Effector CD4-positive, alpha-beta T cell (primary cell): ENCODE measurements at places on chromosomes 12 and 14.

DNA sequence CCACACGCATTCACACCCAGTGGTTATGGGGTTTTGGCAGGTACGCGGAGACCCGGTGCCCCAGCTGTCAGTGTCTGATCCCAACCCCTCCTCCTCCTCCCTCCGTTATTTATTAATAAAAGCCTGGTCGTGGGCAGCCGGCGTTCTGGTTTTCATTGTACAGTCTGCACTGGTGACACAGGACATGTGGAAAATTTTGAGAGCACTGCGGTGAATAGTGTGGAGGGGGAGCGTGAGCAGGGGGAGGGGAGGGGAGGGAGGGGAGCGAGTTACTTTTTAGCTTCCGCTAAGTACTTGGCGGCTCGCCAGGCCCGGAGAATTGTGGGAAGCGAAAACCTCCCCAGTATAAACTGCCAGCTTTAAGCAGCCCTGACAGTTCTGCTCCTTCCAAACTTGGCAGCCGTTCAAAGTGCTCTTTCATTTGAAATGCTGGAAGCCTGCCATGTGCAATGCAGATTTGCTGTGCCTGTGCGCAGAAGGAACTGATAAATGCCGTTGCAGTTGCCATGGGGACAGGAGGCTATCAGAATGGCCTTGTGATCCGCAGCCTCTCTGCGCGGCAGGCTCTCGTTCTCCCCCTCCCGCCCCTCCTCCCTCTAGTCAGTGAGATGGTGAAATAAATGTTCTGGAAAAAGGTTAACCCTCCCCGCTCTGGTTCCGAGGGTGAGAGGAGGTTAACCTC lies 11.7 kb upstream of the IRF2BPL start:
- DNase-seq = peak; percentile 99

GRCh38 chr12:102848832-102849231 lies 68.2 kb downstream of the PAH start:
- DNase-seq = no peak

GRCh38 chr14:65502676-65503124 lies 90.2 kb downstream of the FUT8 start:
- no peak for DNase-seq

- no peak for DNase-seq
Measured at GRCh38 chr12:2068653-2069052, 15.9 kb downstream of the CACNA1C start.

DNA sequence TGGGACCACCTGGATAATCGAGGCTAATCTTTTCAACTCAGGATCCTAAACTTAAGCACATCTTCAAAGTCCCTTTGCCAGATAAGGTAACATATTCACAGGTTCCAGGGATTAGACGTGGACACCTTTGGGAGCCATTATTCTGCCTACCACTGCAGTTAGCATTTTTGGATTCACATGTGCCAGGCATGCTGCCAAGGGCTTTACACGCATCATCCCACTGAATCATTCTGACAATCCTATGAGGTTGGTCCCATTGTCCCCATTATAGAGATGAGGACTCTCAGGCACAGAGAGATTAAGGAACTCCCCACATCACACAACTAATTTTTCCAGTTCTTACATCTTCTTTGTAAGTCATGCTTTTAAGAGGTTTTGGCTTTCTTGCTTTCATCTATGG lies 34.5 kb downstream of the RTN1 start:
- no peak for DNase-seq

DNA sequence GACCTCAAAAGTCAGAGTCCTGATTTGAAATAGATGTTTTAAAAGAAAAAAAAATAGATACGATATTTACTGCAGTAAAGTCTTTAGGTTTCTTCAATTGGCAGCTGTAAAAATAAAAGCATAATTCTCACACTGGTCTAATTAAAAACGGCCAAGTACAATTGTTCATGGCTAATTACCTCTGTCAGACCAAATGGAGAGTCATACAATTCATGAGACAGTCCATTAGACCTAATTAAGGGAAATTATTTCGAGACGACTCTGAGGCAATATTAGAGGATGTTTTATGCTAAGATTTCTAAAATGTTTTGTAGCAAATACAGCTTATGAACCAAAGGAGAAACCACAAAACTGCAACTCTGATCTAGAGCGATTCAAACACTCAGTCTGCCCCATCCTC lies 131.3 kb downstream of the PHLDA1 start:
- no peak for DNase-seq

- DNase-seq = no peak
Measured at GRCh38 chr12:124709722-124710687, 142.6 kb upstream of the NCOR2 start.

DNA sequence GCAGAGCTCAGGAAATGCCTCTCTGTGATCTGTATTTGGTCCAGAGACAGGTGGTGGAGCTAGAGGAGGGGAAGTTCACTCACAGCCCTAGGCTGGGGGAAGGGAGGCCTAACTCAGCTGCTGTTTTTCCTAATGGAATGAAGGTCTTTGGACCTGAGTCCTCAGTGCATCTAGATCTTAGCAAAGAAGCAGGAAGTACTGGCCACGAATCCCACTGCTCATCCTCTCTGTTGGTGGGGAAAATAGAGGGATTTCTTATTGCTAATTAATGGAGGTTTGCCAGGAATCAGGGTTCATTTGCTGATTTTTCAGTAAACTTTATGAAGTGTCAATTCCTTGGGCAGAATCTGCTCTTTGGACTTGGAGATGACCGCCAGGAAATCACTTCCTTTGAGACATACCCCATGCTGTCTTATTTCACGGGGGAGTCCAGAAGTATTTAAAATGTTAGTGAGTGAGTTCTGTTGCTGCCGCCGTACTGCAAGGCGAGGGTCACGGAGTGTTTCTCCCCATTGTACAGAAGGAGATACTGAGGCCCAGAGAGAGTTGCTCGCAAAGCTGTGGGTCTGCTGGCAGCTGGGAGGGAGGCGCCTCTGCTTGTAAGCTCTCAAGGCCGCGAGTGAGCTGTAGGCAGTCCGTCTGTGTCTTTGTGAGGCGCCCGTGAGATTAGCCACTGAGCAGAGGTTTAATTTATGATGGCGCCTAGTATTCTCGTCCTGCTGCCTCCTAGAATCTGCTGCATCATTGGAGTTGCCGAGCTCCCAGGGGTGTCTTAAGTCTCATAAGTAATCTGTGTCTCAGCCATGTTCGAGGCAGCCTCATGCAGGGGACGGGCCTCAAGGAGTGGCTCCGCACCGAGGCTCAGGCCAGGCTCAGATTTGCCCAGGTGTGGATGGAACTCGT lies 88.2 kb downstream of the TSPAN9 start:
- DNase-seq = no peak

- no peak for DNase-seq
Measured at GRCh38 chr12:18171571-18171970, 81.6 kb upstream of the RERGL start.

GRCh38 chr12:46383654-46384450 lies 11.3 kb upstream of the SLC38A2 start:
- peak; percentile 68 for DNase-seq
